ENCODE measurements at places on chromosomes 7 and 10. TPM values are rescaled to one million over a fixed set of nuclear protein-coding genes. Genes with fewer than 3 reads are reported as not detected.

DNA sequence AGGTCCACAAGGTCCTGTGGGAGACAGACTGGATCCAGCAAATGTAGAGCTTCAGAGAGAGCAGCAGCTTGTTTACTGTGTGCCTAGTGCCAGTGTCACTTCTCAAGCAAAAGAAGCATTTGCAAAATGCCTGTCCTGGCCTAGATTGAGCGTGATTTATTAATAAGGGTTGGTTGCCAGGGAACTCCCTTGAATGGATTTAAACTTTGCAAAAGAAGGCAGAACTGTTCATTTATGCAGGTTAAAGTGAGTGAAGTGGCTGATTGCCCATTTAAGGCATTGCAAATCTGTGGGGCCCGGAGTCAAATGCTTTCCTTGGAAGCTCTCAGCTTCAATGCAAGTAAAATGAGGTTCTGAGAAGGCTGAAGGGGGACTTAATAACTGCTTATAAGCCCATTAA lies 71.3 kb downstream of the CDHR3 start:
- no peak for DNase-seq

GRCh38 chr10:130935897-130936550 lies 375.5 kb downstream of the TCERG1L start:
- DNase-seq: no peak

- no peak for DNase-seq
Observed at GRCh38 chr10:84193846-84194423, 402 bp upstream of the CDHR1 start.

- DNase-seq: no peak
Observed at GRCh38 chr7:96484845-96485244, 162.9 kb upstream of the SLC25A13 start.

DNA sequence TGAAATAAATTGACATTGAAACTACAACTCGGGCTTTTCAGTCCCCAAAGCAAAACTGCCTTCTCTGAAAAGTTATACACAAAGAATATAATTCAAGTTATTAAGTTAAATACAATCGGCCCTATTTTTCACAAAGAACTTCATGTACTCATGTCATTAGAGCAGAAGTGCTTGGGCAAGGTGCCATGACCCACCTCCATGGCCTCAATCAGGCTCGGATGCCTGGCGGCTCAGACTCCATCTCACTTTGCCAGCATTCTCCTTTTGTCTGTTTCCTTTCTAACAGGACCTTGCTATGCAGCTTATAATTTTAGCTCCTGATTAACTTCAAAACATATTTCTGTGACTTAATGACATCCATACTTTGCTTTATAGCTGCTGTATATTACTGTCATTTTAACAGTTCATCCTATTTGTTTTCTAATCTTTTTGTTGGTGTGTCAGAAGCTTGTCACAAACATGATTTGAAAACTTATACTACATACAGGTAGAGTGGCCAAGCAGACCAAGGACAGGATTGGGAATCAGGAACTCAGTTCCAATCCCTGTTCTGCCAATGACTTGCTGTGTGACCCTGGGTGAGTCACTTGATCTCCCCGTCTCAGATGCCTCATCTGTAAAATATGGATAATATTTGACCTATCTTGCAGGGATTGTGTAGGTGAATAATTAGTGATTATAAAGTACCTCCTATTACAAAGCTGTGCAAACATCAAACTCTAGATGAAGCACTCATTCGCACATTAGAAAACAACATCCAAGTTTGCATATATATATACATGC lies 60.8 kb upstream of the ITGA8 start:
- DNase-seq: no peak

GRCh38 chr7:100968650-100969049 lies 715 bp upstream of the MUC12 start:
- DNase-seq: no peak

DNA sequence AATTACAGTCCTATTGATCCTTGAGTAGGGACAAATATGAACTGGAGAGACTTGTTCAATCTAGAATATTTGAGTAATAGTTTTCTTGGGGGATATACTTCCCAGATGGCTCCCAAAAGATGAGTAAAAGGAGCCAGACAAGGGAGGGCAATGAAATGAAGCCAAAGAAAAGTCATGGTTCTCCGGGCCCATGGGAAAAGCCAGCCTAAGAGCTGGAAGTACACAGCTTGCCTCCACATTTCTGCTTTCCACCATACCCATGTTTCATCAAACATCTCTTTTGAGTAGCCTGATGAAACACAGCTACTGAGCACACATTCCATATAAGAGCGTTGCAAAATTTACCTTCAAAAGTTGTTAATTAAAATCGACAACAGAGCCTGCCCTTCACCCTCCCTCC lies 535.0 kb upstream of the FZD8 start:
- DNase-seq: no peak

- no peak for DNase-seq
Observed at GRCh38 chr10:35460852-35461460, 124.6 kb downstream of the CCNY start.

- DNase-seq: no peak
Observed at GRCh38 chr10:62031507-62031906, 130.0 kb downstream of the ARID5B start.

FXYD4 gene
- total RNA-seq: not detected
